Right cardiac atrium (tissue), 5 donors: ENCODE measurements at places on chromosomes 11 and 22. TPM values are rescaled to one million over a fixed set of nuclear protein-coding genes. Genes with fewer than 3 reads are reported as not detected.
A peak's percentile ranks its signal among the peaks of the same experiment; 100 is the strongest.

DNA sequence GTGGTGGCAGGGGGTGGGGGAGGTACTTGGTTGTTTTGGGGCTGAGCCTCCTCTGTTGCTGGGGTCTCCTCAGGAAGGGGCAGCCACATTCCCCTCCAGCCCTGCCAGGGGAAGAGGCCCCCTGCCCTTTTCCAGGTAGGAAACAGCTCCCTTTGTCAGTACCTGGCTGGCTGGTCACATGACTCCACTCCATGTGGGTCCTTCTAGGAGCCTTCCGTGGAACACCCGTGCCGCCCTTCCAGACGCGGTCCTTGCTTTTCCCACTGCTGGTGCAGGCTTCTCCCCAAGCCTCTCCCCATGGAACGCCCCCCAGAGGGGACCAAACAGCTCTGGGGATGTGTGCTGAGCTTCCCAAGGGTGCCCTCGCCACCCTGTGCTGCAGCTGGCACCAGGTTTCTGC lies 19.9 kb downstream of the IFT27 start:
- DNase-seq: no peak

OR52R1 gene
- total RNA-seq: not detected

DNA sequence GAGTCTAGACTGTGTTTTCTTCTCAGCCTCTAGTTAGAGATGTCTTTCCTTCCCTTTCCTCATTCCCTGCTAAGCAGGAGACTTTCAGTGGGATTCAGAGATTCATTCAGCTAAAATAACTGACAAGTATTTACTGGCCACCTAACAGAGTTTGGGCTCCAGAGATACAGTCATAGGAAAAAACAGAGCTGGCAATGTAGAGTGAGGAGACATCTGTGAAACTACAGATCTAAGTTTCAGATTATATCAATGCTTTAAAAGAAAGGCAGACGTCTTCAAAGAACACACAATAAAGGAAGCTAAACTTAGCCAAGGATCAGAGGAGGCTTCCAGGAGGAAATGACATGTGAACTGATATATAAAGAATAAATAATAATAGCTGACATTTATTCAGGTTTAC lies 355.6 kb upstream of the DDI1 start:
- no peak for DNase-seq

GRCh38 chr11:124094731-124095130 lies 20.5 kb upstream of the VWA5A start:
- no peak for DNase-seq

GRCh38 chr22:46056546-46057245 lies 79.7 kb upstream of the WNT7B start:
- DNase-seq: no peak

KCNK4 gene
- not detected for total RNA-seq

GRCh38 chr11:43687120-43687791 lies 6.7 kb downstream of the HSD17B12 start:
- peak; percentile 70 for DNase-seq
